Esophagus squamous epithelium (tissue), 5 donors: ENCODE measurements at places on chromosomes 1 and 21.

- H3K4me1 ChIP-seq = no peaks in the 10 kb centered on the region
- no peak overlapping the region for H3K4me3 ChIP-seq
- H3K27me3 ChIP-seq = no peaks in the 10 kb centered on the region
These were observed 28.4 kb upstream of the PLEKHO1 start for GRCh38 chr1:150121236-150121862.

DNA sequence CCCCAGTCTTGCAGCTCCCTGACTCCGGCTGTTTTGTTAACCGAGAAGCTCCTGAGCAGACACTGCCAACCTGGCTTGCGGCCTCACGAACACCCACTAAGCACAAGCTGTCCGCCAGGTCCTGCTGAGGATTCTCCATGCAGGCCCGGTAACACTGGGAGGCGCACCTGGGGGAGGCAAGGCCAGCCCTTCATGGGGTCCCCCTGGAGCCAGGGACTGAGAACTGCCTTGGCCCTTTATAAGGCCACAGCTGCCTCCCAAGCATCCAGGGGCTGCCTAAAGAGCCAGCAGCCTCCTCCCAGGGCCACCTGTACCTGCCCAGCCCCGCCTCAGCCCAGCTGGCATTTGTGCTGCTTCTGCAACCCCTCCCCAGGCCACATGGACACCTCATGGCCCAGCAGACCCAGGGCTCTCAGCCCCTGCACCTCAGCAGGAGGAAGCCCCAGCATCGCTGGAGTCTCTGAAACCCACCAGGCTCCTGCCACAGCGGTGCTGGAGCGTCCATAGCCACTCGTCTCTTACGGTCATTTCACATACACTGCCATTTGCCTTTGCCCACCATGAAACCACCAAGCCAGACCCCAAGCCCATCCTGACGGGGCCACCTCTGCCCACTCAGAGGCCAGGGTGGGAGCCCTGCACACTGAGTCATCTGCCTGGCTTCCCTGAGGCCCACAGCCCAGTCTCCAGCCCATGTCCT, 82.5 kb downstream of the NPHP4 start:
- no peaks in the 10 kb centered on the region for H3K4me1 ChIP-seq
- H3K36me3 ChIP-seq = no peaks in the 10 kb centered on the region
- no peak overlapping the region for H3K27ac ChIP-seq
- H3K27me3 ChIP-seq = no peaks in the 10 kb centered on the region

- peaks cover 85% of the 10 kb centered on the region for H3K4me1 ChIP-seq
- peaks cover under 1% of the 10 kb centered on the region for H3K36me3 ChIP-seq
- peak overlapping the region; percentile 67 for H3K4me3 ChIP-seq
These were observed 1.9 kb downstream of the AMPD2 start for GRCh38 chr1:109621379-109622136.

DNA sequence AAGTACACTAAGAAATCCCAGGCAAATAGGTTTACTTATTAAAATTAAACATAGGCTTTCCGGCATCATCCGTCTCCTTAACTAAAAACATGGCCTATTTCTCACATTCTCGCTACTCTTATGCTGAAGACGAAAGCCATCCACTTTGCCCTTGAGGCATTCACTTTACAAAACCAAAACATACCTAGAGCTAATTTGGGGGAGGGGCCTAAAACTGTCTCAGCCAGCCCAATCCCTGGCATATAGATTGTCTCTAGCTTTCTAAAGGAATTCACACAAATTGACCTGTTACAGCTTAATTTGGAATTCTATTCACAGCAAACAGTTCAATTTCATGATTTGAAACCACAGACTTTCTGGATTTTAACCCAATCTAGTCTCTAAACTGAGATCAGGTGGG, 34.8 kb downstream of the SLC35D1 start:
- DNase-seq = no peak
- peak overlapping the region; percentile 17 for H3K27ac ChIP-seq
